Stimulated activated CD8-positive, alpha-beta memory T cell treated with anti-CD3 and anti-CD28 coated beads, Interleukin-4, amount 100 ng/mL, for 1 hour (primary cell): ENCODE measurements at places on chromosomes 5 and 9.

DNA sequence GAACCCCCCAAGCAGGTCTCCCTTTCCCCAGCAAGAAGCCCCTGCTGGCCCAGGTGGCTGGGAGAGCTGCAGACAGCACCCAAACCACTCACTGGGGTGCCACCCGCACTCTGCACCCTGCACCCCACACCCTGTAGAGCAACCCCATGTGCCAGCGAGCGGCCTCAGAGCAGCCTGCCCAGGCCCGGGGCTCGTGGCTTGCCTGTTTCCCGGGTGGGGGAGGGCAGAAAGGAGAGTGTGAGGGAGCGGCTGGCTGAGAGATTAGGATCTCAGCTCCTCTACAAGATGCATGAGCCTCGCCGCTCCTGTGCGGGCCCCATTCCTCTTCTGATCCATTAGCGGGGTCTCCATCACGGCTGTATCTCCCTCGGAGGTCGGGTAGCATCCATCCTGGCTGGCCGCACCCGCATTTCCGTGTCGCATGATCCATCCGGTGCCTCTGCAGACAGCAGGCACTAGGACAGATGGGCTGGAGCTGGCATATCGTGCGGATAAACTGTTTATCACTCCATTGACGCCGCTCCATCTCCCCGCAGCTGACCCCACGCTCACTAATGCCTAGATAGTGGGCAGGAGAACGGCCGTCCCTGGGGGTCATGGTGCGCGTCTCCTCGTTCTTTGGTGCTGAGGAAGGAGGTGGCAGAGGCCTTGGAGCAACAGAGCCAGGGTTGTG is 54.4 kb downstream of the MRPL36 start:
- no peak for DNase-seq

- no peak for DNase-seq
These were observed 85.3 kb downstream of the TTC39B start for GRCh38 chr9:15221746-15222145.

DNA sequence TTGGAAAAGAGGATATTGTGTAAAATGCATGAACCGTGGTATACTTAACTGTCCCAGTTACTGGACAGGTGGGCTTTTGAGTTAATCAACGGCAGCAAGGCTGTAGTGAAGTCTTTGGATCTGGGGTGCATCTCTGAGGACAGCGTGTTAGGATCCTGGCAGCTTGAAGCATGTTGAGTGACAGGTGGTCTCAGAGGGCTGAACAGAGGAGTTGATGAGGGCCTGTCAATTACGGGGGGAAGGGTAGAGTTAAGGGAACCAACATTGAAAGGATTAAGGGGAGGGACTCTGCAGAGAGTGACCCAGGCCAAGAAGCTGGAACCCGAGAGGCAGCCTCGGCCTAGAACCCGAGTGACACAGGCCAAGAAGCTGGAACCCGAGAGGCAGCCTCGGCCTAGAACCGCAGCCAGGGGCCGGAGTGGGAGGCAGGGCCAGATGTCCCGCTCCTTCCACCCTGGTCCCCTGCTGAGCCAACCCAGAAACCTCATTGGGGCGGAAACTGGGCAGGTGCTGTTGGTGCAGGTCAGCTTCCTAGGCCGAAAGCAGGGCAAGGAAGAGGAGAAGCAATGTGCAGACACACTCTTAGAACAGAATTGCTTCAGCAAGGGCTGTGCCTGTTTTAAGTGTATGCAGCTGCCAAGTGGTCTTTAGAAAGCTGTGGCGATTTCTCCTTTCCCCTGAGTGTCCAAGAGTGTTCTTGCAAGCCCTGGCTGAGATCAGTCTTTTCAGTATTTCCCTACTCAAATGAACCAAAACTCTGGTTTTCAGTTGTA is 62.0 kb downstream of the ANKRD33B start:
- DNase-seq: no peak

DNA sequence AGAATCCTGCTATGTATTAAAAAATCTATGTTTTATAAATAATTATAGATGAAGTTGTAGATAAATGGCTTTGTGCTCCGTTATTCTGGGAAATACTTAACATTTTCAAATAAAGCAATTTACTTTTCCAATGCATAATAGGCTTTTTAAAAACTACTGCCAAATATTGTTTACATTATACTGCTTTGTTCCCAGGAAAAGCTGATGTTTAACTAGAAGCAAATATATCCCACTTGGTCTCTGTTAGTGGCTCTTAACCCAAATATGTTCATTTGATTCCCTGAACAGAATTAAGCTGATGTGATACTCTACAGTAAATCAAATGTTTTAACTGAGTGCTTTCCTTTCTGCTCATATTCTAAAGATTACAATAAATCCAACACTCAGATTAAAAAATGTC is 326.3 kb downstream of the SLCO4C1 start:
- DNase-seq: no peak

DNA sequence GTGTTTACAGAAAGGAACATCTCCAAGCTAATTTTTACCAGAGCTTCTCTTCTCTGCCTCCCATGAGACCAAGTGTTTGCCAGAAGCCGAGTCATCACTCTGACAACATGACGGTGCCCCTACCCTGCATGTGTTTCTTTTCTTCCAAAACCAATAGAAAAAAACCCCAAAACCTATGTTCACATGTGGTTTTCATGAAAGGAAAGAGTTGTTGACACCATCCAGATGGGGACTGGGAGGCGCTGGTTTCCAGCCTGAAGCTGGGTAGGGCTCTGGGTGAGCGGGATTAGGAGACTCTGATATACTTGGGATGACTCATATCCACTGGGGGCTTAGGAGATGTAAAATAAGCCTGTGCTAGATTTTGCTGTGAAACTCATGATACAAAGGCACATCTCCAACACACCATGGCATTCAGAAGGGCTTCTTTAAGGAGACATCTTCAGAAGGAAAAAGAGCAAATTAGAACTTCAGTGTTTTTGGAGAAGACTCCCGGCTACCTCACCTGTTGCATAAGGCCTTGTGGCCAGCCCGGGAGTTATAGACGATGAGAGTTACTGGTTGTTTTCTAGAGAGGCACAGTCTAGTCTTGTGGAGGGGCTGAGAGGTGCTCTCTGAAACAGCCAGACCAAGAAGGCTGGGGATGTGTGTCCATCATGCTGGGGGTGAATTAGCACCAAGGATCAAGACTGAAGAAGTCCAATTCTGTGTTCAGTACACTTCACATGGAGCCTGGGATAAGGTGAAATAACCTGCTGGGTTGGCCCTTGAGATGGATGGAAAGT is 108.9 kb upstream of the LHFPL2 start:
- DNase-seq: no peak

DNA sequence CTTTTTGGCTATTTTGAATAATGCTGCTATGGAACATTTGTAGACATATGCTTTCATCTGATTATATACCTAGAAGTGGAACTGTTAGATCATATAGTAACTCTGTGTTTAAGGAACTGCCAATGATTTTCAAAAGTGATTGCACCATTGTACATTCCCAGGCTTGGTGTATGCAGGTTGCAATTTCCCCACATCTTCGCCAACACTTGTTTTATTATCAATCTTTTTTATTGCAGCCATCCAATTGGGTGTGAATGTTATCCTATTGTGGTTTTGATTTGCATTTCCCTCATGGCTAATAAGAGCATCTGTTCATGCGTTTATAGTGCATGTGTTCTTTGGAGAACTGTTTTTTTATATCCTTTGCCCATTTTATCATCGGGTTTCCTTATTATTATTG is 81.3 kb downstream of the PLAC8L1 start:
- DNase-seq: no peak

DNA sequence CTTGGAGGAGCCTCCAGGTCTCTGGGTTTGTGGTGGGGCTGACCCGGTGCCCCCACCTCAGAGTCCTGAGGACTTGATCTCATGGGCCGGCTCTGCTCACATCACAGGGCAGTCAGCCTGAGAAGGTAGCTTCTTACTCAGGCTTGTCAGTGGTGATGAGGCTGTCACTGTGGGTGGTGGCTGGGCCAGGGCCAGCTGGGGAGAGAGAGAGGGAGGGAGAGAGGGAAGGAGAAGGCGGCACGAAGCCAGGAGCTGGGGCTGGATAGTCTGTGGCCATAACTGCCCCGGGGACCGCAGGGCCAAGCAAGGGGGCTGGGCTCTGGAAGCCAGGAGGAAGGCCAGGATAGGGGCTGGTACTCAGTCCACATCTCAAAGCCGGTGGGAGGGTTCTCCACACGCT is 6.5 kb downstream of the NTNG2 start:
- DNase-seq: no peak

GRCh38 chr9:110808599-110808980 is 140.0 kb downstream of the MUSK start:
- no peak for DNase-seq

GRCh38 chr5:82601077-82601476 is 322.9 kb upstream of the RPS23 start:
- DNase-seq: no peak

DNA sequence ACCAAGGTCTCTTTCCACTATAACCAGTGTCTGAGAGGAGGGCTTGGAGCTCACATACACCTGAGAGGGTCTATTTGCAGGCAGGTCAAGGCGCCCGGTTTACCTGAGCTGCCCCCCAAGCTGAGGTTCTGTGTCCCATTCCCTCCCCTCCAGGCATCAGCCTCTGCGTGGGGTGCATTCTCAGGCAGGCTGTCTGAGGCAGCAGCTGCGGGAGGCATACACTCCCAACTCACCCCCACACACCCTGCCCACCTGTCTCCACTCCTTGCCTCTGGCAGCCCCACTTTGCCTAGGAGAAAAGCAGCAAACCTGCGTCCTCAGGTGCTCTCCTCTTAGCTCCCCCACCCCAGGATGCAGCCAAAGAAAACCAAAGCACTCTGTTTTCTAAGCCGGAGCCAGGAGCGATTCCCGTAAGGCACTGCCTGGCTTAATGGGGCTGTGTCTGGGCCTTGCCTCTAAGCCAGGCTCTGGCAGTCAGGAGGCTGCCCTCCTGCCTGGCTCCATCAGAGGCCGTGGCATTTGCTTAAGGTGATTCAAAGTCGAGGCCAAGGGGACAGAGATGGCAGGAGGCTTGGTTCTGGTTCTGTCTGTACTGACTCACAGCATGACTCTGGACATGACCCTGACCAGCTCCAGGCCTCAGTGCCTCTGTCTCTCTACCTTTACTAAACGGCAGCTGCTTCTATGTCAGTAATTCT is 139.2 kb upstream of the TRIM32 start:
- DNase-seq: no peak

DNA sequence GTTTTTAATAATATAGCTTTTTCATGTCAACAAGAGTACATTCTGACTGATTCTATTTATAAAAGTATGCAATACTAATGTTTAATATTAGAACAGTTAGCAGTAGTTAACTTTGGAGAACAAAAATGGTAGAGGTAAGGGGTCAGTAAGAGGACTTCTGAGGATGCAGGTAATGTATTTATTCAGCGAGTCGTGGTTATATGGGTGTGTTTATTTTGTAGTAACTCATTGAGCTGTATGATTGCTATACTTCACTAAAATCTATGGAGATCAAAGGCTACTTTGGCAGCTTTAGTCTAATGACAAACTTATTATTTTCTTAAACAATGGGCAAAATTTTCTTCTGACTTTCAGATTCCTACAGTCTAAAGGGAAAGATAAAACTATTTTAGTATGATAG is 146.5 kb downstream of the COMMD10 start:
- no peak for DNase-seq

GRCh38 chr5:38241655-38242054 is 16.7 kb upstream of the EGFLAM start:
- DNase-seq: no peak

DNA sequence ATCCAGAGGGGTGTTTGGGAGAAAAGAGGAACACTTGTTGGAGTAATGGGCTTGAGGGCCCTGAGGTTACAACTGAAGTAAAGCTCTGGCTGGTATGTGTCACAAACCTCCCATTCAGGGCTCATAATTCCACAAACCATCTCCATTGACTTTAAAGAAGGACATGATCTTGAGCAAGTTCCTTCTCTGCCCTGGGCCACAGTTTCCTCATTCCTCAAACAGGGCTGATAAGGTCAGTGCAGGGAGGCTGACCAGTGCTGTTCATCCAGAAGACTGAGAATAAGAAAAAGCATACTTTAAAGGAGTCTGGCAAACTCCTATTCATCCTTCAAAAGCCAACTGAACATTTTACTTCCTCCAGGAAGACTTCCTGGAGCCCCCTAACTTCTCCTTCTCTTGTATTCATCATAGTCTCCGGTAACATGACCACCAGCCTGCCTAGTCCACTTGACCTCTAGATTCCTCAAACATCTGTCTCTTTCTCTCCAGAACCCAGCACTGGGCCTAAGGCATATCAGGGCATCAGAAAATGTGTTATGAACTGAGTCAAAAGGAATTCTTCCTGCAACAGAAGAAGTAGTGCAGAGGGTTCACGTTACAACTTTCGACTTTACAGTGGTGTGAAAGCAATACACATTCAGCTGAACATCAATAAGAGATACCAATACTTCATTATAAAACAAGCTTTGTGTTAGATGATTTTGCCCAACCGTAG is 20.7 kb upstream of the PTPN3 start:
- no peak for DNase-seq

DNA sequence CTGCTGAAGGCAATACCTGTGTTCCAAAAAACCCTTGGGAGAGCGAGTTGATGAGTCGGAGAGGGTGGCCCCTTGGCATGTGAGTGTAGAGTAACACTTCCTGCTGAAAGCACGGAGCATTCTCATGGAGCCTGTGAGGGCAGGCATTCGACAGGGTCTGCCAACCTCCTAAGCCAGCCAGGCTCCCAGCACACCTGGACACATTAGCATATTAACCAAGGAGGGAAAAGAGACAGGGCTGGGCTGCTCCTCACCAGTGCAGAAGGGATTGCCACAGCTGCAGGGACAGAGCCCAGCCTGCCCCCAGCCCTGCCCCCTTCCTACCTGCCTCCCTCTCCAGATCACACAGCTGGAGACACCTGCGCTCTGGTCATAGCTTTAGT is 46.4 kb upstream of the SEMA4D start:
- no peak for DNase-seq

GRCh38 chr5:79834754-79835714 is 145.4 kb downstream of the CMYA5 start:
- DNase-seq: no peak

DNA sequence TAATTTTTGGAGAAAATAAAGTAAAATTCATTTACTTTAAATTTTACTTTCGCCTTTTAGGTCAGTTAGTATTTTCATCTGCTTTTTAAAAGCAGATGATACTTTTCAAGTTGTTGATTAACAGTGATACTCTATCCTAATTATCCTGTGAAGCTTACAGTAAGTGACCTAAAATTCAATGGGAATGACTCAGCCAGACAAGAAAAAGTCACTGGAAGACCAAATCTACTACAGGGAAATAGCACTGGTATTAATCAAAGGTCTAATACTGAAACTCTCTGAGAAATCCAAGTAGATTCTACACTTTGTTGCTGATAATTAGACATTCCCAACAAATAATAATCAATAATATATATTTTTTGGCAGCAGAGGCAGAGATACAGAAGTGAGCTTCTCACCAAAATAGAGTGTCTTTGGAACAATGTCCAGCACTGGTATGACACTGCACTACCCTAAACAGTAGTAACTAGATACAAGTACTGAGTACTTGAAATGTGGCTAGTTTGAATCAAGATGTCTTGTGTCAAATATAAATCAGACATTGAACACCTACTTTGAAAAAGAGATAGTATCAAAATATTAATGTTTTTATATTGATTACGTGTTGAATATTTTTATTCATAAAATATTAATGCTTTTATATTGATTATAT is 22.8 kb upstream of the ELL2 start:
- DNase-seq: no peak

- no peak for DNase-seq
These were observed 37.5 kb downstream of the SPRY4 start for GRCh38 chr5:142287096-142287972.
